ENCODE measurements at places on chromosomes 12 and 14. TPM values are rescaled to one million over a fixed set of nuclear protein-coding genes. Genes with fewer than 3 reads are reported as not detected.
A peak's percentile ranks its signal among the peaks of the same experiment; 100 is the strongest.

Gene KRT75
- not detected for total RNA-seq

Gene SYNDIG1L
- total RNA-seq, result 1.5 TPM

Gene MSI1
- total RNA-seq, result 229 TPM

Gene SDS
- not detected for total RNA-seq

Gene TMTC1
- 1.4 TPM for total RNA-seq

Gene TCL1B
- total RNA-seq, result not detected

Gene RHOJ
- total RNA-seq, result not detected

Gene SLC10A1
- not detected for total RNA-seq

Gene OGFOD2
- 15.3 TPM for total RNA-seq

Gene PTPRB
- 0.17 TPM for total RNA-seq

Gene STAC3
- total RNA-seq, result 12.1 TPM

DNA sequence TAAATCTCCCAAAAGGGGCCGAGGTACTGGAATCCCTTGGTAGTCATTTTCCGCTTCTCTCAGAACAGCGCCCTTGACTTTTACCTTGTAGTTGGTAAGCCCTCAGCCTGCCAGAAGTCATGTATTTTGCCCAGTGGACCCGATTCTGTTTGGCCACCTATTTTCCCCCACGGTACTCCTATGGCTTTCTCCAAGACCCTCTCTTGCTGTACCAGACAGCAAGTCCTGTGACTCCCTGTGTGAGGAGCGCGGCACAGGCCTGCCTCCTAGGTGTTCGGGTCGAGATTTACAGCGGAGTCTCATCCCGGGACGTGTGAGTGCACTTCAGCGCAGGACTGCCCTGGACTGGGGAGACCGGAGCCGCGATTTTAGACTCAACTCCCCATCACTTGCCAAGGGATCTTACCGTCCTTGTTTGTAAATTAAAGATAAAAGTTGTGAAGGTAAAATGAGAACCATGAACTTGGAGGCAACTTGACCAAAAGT lies 1.1 kb upstream of the MBD6 start:
- peak overlapping the region; percentile 99 for H3K27ac ChIP-seq
- peaks cover 34% of the 10 kb centered on the region for H3K4me1 ChIP-seq
- peak; percentile 57 for DNase-seq
- peak overlapping the region; percentile 88 for H3K4me3 ChIP-seq

DNA sequence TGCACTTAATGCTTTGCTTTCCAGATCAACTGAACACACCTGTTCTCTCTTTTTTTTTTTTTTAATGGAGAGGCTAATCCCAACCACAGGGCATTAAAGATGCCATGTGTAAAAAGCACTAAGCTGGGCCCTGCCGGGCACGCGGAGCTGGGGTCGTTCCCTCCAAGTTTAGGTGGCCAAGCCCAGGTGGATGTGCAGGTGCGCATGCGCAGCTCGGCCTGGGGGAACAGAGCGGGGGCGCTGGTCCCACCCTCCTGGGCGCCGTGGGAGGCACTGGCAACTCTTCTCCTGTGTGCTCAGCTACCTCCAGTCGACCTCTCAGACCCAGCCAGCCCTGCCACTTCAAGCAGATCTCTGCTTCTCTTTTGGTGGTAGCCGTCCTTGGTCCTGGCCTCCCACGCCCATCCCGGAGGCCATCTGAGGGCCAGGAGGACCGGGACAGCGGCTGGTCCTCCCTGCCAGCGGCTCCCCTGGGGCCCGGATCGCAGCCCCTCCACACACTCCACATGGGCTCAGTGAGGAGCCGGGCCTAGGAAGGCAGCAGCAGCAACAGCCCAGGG lies 679.3 kb downstream of the BCL11B start:
- no peak for DNase-seq
- H3K4me3 ChIP-seq, result no peak overlapping the region
- H3K36me3 ChIP-seq, result peaks cover 9% of the 10 kb centered on the region
- H3K27me3 ChIP-seq, result peaks cover 5% of the 10 kb centered on the region

DNA sequence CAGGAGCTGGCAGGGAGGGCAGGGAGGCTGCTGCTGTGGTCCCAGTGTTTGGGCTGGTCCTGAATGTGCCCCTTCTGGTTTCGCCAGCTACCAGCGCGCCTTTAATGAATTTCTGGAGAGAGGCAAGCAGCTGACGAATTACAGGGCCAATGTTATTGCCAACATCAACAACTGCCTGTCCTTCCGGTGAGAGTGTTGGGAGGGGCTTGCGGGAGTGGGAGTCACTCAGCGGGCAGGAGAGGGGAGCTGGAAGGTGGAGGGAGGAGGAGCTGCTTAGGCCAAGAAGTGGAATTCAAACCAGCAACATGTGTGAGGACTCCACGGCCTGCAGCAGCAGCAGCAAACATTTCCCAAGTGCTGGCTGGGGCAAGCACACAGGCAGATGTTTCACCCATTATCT lies 7.7 kb downstream of the TNFAIP2 start:
- no peak overlapping the region for H3K27ac ChIP-seq
- H3K4me3 ChIP-seq, result no peak overlapping the region
- no peaks in the 10 kb centered on the region for H3K4me1 ChIP-seq
- DNase-seq, result no peak
- peaks cover 21% of the 10 kb centered on the region for H3K27me3 ChIP-seq
- no peaks in the 10 kb centered on the region for H3K36me3 ChIP-seq

DNA sequence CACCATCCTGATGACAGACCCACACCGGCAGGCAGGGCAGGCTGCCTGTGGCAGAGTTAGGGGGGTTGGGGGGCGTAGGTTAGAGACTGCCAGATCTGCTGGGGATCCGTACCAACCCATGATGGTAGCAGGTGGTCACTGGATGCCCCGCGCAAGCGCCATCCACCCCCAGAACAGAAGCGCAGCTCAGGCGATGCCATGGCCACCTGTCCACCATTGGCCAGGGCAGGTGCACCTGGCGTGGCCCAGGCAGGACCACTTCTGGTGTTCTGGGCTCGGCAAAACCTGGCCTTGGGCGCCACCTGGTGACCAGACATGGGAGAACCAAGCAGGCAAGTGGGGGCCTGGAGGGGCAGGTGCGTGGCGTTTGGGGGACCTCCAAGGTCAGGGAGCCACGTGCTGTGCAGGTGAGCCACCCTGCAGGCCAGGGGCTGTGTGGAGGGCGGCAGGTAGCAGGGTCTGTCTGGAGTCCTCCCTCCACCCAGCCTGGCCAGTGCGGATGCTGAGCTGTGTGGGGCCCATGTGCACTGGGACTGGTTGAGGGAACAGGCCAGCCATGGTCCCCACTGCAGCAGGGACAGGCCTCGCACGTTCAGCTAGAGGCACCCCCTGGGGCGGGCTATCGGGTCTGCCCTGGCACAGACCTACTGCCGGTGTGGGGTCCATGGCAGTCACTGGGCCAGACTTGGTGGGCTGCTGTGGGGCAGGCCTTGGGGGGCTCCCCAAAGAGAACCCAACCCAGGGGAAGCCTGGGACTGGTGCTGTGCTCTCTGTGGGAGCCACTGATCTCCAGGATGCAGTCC lies 15.6 kb downstream of the BAG5 start:
- peaks cover 14% of the 10 kb centered on the region for H3K27me3 ChIP-seq
- no peak overlapping the region for H3K4me3 ChIP-seq
- no peak overlapping the region for H3K27ac ChIP-seq
- no peaks in the 10 kb centered on the region for H3K36me3 ChIP-seq

GRCh38 chr14:35277179-35277578 lies 15.0 kb upstream of the PSMA6 start:
- DNase-seq, result no peak
- no peak overlapping the region for H3K27ac ChIP-seq
- H3K4me1 ChIP-seq, result no peaks in the 10 kb centered on the region
- no peak overlapping the region for H3K4me3 ChIP-seq
- H3K27me3 ChIP-seq, result no peaks in the 10 kb centered on the region

GRCh38 chr14:70780396-70781075 lies 28.8 kb downstream of the MAP3K9 start:
- no peaks in the 10 kb centered on the region for H3K4me1 ChIP-seq
- H3K4me3 ChIP-seq, result no peak overlapping the region
- no peaks in the 10 kb centered on the region for H3K27me3 ChIP-seq
- no peak for DNase-seq

DNA sequence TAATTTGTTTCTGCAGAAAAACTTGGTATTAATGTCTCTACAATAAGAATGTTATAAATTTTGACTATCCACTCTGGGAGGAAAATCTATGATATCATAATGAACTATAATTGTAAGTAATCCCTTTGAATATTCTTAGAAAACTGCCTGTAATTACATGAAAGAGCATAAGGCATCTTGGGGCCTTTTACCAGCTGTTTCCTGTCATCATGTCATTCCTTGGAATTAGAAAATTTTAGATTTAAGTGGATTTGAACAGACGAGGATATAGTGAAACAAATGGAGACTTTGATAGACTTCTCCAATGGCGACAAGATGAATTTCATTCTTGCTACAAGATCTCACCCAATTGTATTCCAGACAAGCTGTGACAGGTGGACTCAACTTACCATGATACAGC lies 423.4 kb upstream of the FLRT2 start:
- no peaks in the 10 kb centered on the region for H3K4me1 ChIP-seq
- H3K27me3 ChIP-seq, result peaks cover 1% of the 10 kb centered on the region
- no peak overlapping the region for H3K27ac ChIP-seq
- H3K36me3 ChIP-seq, result peaks cover 3% of the 10 kb centered on the region
- DNase-seq, result no peak
- H3K4me3 ChIP-seq, result no peak overlapping the region

DNA sequence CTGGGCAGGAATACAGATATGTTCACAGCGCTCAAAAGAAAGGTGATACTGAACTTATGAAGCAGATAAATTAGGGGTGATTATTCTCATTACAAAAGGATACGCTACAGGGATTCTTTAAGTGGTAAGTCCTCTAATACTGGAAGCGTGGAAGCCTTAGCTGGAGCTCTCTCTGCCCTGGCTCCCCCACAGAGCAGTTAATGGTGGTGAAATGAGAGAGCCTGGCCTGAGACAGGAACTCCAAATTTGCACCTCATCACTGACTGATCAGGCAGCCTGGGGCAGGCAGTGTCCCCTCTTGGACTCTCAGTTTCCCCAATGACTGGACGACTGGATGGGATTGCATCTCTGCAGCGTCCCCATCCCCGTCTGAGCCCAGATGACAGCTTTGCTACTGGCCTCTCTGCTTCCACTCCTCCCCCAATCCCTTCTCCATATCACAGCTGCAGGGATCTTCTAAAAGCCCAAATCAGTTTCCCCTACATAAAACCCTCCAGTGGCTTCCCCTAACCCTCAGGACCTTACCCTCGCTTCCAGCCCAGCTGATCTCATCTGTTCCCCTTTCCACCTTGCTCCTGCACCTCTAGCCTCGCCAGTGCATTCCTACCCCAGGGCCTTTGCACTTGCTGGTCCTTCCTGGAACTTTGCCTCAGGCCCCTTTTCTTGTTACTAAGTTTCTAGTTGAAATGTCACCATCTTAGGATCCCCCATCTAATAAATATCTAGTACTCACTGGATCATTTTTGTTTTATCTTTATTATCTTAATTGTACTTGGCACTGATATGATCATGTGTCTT lies 171.7 kb upstream of the LHX5 start:
- no peak overlapping the region for H3K27ac ChIP-seq
- DNase-seq, result no peak
- no peak overlapping the region for H3K4me3 ChIP-seq
- peaks cover 9% of the 10 kb centered on the region for H3K27me3 ChIP-seq
- H3K36me3 ChIP-seq, result peaks cover 4% of the 10 kb centered on the region
- peaks cover 10% of the 10 kb centered on the region for H3K4me1 ChIP-seq

DNA sequence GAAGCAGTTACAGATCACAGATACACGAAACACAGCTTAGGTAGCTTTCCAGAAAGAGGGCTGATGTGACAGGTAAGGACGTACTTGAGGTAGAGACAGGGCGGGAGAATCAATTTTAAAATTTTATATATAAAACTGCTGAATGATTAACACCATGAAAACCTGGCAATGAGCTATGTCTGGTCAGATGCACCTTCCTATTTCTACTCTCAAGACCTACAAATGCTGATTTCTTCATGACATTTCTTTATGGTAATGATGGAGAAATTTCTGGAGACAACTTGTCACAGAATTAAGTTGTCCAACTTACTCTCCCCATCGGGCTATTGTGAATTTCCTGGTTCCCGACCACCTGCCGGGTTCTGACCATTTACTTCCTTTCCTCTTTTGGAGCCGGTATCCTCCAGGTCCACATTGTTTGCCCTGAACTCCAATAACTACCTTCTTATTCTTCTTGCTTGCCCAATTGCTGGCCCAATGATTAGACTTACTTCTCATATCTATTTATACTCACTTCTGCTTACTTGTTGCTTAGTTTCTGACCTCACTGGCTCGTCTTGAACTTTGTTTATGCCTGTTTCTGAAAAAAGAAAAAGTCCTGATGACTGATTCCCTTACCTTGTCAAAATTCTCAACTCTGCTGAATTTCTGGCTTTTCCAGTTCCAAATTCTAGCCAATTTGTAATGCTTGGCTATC lies 12.8 kb upstream of the ATP2B1 start:
- no peak for DNase-seq
- peaks cover 2% of the 10 kb centered on the region for H3K27me3 ChIP-seq
- no peaks in the 10 kb centered on the region for H3K4me1 ChIP-seq
- H3K36me3 ChIP-seq, result peaks cover 4% of the 10 kb centered on the region
- H3K27ac ChIP-seq, result no peak overlapping the region
- no peak overlapping the region for H3K4me3 ChIP-seq

GRCh38 chr12:109714141-109714912 lies 702 bp downstream of the FAM222A start:
- peak overlapping the region; percentile 81 for H3K4me3 ChIP-seq
- peaks cover 23% of the 10 kb centered on the region for H3K4me1 ChIP-seq
- peaks cover 9% of the 10 kb centered on the region for H3K27me3 ChIP-seq
- H3K27ac ChIP-seq, result no peak overlapping the region
- no peaks in the 10 kb centered on the region for H3K36me3 ChIP-seq

DNA sequence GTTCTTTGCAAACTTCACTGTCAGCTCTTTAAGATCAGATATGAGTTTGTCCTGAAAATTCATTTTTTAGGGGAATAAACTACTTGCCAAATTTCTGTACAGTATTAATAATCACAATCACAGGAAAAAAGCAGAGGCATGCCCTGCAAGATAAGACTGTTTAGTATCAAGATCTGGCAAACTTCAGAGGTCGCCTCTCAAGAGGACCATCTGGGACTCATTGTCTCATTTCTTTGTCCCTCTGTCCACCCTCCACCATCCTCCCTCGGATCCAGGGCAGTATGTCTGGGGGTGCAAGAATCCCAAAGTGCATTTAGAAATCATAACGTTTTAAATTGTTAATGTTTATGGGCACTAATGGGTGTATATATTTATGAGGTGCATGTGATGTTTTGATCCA lies 232.4 kb upstream of the FKBP4 start:
- DNase-seq, result no peak
- no peaks in the 10 kb centered on the region for H3K27me3 ChIP-seq
- H3K27ac ChIP-seq, result no peak overlapping the region
- H3K4me3 ChIP-seq, result no peak overlapping the region
- H3K36me3 ChIP-seq, result peaks cover 5% of the 10 kb centered on the region

GRCh38 chr12:6347367-6348338 lies 5.8 kb upstream of the TNFRSF1A start:
- no peaks in the 10 kb centered on the region for H3K27me3 ChIP-seq
- no peak for DNase-seq
- H3K27ac ChIP-seq, result no peak overlapping the region
- no peak overlapping the region for H3K4me3 ChIP-seq
- peaks cover 6% of the 10 kb centered on the region for H3K36me3 ChIP-seq

Data from glutamatergic neuron (in vitro differentiated cells).